ENCODE measurements at places on chromosomes 2 and 18.

- DNase-seq: no peak
Measured at GRCh38 chr18:80229363-80229762, 18.0 kb downstream of the PARD6G start.

DNA sequence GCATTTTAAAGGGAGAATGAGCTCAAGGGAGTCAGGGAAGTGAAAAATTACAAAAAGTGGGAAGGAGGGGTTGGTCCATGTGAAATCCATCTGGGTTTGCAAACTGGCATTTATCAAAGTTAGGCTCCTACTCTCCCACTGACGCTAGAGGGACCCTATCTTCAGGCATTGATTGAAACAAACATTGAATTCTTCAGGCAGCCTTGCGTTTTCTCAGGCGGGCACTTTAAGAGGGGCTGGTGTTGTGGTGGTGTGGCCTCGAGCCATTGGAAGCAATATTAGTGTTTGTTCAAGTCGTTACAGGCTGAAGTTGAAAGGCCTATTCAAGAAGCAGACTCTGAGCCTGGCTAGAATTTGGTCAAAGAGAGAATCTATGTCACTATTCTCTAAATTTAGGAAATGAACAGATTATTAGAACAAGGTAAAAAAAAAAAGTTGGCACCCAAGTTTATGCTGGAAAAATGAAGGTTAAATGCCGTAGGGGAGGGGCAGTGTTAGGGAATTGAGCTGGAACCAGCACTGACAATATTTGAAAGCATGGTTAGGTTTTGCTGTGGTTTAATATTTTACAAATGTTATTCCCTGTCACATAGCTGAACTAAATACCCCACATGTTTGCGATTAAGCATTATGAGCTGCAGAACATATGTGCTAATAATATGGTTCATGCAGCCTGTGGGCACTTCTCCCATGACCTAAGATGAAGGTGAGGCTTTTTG lies 36.8 kb downstream of the STON1 start:
- peak; percentile 35 for DNase-seq

DNA sequence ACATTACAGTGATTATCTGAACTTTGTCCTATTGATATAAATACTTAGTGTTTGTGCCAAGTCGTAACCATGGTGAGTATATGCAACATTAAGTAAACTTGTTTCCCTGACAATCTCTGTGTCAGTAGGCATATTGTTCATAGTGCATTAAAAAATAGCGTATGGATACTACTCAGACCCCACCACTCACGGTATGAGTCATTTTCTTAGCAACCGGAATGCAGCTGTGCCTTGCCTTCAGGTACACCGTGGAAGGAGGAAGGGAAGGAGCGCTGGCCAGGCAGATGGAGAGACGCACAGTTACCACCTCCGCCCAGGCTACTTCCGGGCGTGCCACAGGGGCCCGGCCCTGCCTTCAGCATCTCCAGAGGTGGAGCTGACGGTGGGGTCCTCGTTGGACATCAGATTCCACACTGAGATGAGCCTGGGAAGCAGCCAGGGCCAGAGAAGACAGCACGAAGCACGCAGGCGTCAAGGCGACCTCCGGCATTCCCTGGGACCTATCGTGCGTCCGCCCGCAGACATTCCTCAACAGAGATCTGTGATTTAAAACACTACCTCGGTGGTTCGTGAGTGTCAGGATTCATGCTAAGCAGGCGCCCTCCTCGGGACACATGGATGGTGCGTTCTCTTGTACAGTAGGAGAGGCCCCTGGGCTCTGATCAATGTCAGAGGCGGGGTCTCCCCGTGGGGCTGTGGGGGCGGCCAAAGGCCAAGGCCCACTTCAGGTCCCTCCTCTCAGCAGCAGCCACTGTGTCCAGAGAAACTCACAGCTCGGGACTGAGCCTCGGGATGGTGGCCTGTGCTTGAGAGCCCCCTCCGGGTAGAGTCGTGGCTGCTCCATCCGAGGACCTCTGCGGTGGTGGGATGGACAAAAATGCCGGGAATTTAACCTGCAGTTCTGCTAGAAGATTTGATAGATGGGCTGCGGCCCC lies 82.2 kb upstream of the HDAC4 start:
- no peak for DNase-seq

DNA sequence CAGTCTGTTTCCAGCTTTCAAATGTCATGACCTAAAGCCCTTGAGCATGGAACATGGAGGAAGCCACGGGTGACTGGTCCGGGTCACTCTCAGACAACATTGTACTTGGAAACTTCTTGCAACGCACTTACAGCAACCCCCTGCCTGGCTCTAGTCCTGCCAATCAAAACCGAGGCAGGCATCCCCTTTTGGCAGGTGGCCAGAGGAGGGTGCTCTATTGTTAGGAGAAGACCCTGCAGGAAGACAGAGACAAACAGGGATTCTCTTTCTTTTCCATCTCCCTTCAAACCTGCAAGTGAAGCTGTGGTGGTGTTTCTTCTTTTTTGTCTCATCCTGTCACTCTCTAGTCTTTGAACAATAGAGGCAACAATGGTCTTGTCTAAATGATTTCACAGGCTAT lies 667.2 kb downstream of the ZEB2 start:
- DNase-seq: peak; percentile 43

- no peak for DNase-seq
Measured at GRCh38 chr2:172226244-172227061, 123.8 kb upstream of the DLX2 start.

DNA sequence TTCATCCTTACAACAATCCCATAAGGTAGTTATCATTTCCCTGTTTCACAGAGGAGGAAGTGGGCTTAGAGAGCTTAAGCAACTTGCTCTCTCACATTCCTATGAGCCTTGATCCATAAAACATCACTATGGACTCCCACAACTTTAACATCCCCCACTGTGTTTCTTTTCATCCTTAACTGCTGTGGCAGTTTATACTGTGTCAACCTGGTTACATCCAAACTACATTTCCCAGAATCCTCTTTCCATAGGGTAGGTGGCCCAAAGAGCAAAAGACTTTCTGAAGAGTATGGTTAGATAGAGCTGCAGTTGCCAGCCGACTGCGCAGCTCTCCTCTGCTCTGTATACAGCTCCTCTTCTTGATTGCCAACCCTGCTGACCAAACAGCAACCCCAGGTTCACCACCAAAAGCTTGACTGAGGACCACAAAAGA lies 22.5 kb downstream of the MAP3K2 start:
- peak; percentile 5 for DNase-seq

DNA sequence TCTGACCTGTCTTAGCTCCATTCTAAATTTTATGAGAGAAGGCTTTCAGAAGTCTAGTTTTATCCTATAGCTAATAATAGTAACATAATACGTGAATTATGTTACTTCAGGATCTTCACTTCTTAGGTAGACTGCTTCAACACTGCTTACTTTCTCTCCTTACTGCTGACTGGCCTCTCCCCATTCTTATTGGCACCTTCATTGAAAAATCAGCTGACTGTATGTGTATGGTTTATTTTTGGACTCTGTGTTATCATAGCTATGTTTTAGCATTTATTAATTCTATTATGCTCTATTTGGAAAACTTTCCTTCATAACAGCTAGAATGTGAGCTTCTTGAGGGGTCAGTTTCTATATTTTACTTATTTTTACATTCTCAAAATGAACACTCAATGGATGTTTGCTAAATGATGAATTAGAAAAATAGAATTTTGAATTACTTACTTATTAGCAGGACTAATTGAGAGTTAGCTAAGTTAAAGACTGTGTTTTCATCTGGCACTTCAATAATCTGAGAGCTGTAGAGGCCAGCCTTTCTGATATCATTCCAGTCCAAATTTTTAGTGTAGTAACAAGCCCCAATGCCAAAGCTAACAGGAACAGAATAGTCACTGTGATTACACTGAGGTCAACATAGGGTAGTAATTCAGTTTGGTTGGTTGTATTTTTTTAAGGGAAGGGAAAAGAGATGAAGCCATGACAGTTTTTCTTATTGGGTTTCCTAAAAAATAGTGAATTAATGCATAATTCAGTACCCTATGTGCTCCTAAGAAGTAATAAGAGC lies 92.3 kb downstream of the TTC27 start:
- DNase-seq: no peak

Measured in neural progenitor cell (in vitro differentiated cells).